A549 treated with AZD2906 at 1 μM for 4 hours (cell line): ENCODE measurements at places on chromosomes 3 and 15. TPM values are rescaled to one million over a fixed set of nuclear protein-coding genes. Genes with fewer than 3 reads are reported as not detected.

CDC25A gene
- total RNA-seq, result 8.4 to 9.3 TPM (median 8.9 TPM) in 5 replicates

PHLDB2 gene
- 11.4 to 18.8 TPM (median 17.1 TPM) in 5 replicates for total RNA-seq

GATM gene
- total RNA-seq, result 2.3 to 3.4 TPM (median 2.4 TPM) in 5 replicates

GRIP2 gene
- 0.53 to 1.4 TPM (median 1.3 TPM) in 5 replicates for total RNA-seq

DNAH12 gene
- 0.08 to 0.16 TPM (median 0.08 TPM) in 4 of 5 replicates, not detected in the other for total RNA-seq

LRRC2 gene
- not detected in 5 replicates for total RNA-seq

GHRL gene
- not detected in 5 replicates for total RNA-seq

ITIH1 gene
- not detected in 5 replicates for total RNA-seq

WDR93 gene
- 0.13 to 0.25 TPM (median 0.21 TPM) in 5 replicates for total RNA-seq

TIMP4 gene
- total RNA-seq, result 10.6 to 13.6 TPM (median 11.5 TPM) in 5 replicates

GOLGA6L25 gene
- total RNA-seq, result not detected in 5 replicates

ZMYND10 gene
- 0.91 to 1.8 TPM (median 1.2 TPM) in 5 replicates for total RNA-seq

SPTBN5 gene
- 0.10 to 0.25 TPM (median 0.17 TPM) in 5 replicates for total RNA-seq

TMEM158 gene
- 6.3 to 11.3 TPM (median 10.0 TPM) in 5 replicates for total RNA-seq

CSPG5 gene
- total RNA-seq, result 0.80 to 1.1 TPM (median 0.95 TPM) in 5 replicates

CHL1 gene
- not detected in 5 replicates for total RNA-seq

AADACL2 gene
- total RNA-seq, result not detected in 5 replicates

PDCD7 gene
- total RNA-seq, result 25.7 to 27.3 TPM (median 26.4 TPM) in 5 replicates

GABRA5 gene
- total RNA-seq, result 77.8 to 117 TPM (median 97.2 TPM) in 5 replicates

SLC28A1 gene
- total RNA-seq, result not detected in 5 replicates

WDR49 gene
- not detected in 5 replicates for total RNA-seq

PRTG gene
- total RNA-seq, result 8.9 to 10.9 TPM (median 9.9 TPM) in 5 replicates

TRH gene
- not detected in 5 replicates for total RNA-seq

CKMT1B gene
- total RNA-seq, result 2.7 to 4.4 TPM (median 3.4 TPM) in 5 replicates

CYP1A1 gene
- total RNA-seq, result 1.2 to 2.2 TPM (median 1.7 TPM) in 5 replicates

CACNA2D3 gene
- total RNA-seq, result 0.09 to 0.32 TPM (median 0.16 TPM) in 5 replicates

LRRC34 gene
- total RNA-seq, result not detected in 5 replicates

DAZL gene
- not detected in 5 replicates for total RNA-seq

RABL3 gene
- 12.0 to 23.0 TPM (median 14.6 TPM) in 5 replicates for total RNA-seq

WDR6 gene
- 64.9 to 77.1 TPM (median 68.2 TPM) in 5 replicates for total RNA-seq

EIF3J gene
- 74.9 to 102 TPM (median 79.0 TPM) in 5 replicates for total RNA-seq

GOLGA8Q gene
- total RNA-seq, result 0.10 to 0.16 TPM (median 0.11 TPM) in 3 of 5 replicates, not detected in the others
